HT-29 (cell line): ENCODE measurements at places on chromosomes 7 and 10.

GRCh38 chr10:77820349-77820748 lies 106.2 kb downstream of the DLG5 start:
- DNase-seq: no peak

DNA sequence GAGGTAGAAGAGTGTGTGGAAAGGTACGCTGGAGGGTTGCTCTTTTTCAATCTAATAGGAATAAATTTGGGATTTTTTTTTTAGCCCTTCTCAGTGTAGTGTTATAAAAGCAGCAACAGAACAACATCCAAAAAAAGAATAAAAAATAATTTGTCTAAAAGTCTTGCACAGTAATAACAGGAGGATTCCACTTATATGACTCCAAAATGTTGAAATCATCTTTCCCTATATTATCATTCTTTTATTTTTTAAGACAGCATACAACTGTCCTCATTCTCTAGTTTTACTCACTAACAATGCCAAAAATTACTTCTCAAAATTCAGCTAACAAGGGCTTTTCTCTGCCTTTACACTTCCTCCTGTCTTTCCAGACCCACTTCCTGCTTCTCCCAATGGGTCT lies 27.8 kb downstream of the IL2RA start:
- no peak for DNase-seq

DNA sequence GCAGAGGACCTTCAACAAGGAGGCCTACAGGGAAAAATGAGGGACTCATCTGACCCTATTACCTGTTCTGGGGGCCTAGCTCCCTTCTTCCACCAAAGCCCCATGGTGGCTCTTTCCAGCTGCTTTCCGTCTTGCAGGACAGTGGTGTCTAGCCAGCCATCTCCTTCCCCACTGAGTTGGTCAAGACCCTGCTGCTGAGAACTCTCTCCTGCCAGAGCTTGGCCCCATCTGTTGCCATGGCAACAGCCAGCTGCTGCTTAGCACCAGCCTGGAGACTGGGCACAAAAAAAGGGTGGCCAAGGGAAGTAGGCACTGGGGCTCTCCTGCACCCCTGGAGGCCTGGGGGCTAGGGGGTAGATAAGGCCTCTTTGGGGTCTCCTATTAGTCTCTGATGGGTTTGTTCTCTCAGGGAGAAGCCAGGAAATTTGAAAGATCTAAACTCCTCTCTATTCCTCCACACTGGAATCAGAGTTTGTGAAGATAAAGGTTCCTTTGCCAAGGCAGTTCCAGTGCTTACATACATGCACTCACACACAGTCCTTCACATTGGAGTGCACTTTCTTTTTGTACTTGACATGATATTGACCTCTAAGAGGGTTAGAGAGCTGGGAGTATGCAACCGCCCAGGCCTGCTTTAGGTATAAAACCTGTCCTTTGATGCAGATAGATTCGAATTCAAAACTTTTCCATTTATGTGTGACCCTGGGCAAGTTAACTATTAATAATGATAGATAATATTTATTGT lies 15.8 kb downstream of the TSPAN33 start:
- no peak for DNase-seq

DNA sequence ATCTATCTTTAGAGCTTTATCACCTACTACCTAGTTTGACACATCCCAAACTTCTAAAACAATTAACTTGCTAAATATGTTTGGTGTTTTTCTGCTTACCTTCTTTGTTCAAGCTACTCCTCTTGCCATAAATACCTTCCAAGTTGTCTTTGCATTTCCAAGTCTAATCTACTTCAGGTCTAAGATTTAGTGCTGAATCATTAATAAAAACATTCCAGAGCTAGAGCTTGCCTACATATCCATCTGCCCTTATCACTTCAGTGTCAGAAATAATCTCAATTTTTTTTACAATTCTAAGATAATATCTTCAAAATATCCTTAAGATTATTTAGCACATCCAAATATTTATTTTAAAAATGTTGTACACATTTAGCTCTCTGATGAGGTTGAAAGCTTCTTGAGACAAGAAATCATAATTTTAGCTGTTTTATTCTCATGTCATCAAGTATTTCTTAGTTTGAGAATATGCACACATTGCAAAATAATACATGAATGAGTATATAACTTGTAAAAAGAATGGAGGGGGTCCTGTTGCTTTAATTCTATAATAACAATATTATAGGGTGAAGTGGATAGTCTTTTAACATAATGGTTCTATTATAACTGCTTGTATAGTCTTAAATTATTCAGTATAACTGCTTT lies 466.3 kb downstream of the SEMA3D start:
- peak; percentile 23 for DNase-seq
